ENCODE measurements at places on chromosomes 2 and 18.

DNA sequence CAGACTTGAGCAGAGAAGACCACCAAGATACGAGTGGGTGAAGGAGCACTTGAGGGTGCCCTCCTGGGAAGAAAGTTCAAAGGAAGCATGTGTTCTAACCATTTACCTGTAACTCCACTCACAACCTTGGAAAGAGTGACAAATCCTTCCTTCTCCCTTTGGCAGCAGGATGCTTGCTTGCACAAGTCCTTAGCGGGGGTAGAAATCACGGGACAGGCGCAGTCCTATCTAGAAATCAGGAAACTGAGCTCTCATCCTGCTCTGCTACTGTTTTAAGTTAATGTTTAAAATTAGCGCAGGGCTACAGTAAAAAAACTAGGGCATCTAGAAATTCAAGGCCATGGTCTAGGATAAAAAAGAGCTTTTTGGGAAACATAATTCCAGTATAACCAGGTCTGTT, 100.9 kb upstream of the PTPRM start:
- DNase-seq, result no peak

GRCh38 chr2:42238644-42239288, 69.6 kb downstream of the EML4 start:
- no peak for DNase-seq

DNA sequence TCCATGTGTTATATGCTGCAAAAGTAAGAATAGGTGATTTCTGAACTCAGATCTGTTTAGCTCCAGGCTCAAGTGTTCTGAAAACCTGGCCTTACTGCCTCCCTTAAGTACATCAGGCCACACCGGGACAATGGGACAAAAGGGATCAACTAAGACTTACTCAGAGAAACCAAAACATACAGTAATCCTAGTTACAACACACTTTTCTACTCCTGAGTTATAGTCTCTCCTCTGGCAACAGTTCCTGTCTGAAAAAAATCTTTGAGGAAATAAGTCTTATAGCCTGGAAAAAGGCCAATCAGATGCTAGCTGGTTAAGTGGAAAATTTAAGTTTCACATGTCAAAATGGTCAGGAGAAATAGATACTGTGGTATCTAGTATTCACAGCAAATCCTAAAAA, 5.6 kb downstream of the METTL5 start:
- DNase-seq, result peak; percentile 83

DNA sequence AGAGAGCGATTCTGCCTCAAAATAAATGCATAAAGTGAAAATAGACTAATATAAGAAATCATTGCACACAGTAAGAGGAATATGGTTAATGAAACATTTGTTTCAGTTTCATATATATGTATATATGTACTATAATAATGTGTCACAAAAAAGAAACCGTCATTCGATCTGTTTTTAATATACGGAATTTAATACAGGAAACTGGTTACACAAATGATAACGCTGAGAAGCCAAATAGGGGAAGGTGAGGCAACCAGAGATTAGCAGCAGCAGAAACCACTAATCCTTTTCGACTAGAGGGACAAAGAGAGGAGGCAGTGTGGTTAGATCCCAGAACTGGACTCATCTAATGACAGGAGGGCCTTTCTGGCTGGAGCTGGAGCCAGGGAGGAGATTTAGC, 64.2 kb upstream of the GREB1L start:
- DNase-seq, result peak; percentile 36

- no peak for DNase-seq
Measured at GRCh38 chr2:85915606-85916303, 27.0 kb upstream of the ST3GAL5 start.

GRCh38 chr2:31051258-31052140, 86.7 kb downstream of the GALNT14 start:
- no peak for DNase-seq

Measured in iris pigment epithelial cell (primary cell).